ENCODE measurements at places on chromosomes 16 and 17.
A peak's percentile ranks its signal among the peaks of the same experiment; 100 is the strongest.

- no peak for DNase-seq
These were observed 86.2 kb downstream of the CRISPLD2 start for GRCh38 chr16:84905965-84906460.

GRCh38 chr16:27485126-27485525 lies 64.6 kb downstream of the GTF3C1 start:
- no peak for DNase-seq

DNA sequence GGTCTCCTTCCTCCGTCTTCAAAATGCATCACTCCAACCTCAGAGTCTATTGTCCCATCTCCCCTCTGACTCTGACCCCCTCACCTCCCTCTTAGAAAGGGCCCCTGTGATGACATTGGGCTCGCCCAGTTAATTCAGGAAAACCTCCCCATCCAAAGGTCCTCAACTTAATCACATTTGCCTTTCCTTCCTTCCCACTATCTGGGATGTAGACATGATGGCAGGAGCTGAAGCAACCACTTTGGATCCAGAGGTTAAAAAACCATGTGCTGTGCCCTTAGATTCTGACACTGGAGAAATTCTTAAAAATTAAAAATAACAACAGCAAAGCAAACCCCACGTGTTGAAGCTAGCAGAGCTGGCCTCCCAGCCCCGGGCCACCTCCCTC lies 80.2 kb downstream of the ZDHHC7 start:
- no peak for DNase-seq

DNA sequence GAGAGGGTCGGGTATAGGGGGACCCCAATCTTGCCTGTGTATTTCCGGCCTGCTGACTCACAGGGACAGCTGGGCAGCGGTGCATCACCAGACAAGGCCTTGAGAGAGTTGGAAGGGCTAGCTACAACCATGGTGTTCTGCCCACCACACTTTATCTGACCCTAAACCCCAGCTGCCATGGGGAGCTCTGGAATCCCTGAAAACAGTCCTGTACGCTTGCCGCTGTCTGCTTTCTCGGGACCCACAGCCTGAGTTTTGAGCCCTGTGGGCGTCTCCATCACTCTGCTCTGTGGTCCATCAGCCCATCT lies 100.4 kb upstream of the GSE1 start:
- DNase-seq, result no peak

DNA sequence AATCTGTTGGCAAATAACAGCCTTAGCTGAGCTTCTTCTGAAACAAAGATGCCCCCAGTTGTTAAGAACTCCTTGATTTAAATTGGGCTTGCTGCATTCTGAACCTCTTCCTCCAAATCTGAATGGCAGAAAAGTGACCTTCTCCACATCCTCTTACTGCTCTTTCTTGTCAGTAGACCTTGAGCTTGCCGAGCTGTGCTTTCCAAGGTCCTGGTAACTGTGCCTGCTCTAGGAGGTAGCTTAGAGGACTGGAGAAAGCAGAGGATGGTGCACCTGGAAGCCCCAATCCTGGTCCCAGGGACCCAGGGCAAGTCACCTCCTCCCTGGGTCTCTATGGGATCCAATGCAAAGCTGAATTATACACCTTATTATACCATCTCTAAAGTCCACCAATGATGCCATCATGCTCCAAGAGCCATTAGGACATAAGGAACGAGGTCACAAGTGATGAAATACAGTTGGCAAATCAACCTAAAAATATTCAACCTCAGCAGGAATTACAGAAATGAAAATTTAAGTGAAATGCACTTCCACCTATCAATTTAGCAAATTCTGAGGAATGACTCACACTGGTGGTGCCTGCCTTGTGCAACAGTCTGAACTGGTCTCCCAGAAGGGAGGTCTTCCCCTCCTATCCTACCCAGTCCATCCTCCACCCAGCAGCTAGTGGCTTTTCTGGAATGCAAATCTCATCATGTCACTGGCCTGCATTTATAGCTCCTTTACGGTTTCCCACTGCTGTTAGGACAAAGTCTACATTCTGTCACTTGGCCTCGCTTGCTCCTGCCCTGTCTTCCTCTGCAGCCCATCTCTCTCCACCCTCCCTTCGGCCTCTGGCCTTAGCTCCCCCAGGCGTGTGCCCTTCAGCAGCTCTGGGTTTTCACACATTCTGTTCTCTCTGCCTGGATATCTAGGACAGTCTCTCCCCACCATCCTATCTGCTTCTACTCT lies 36.6 kb downstream of the TOM1L2 start:
- no peak for DNase-seq

DNA sequence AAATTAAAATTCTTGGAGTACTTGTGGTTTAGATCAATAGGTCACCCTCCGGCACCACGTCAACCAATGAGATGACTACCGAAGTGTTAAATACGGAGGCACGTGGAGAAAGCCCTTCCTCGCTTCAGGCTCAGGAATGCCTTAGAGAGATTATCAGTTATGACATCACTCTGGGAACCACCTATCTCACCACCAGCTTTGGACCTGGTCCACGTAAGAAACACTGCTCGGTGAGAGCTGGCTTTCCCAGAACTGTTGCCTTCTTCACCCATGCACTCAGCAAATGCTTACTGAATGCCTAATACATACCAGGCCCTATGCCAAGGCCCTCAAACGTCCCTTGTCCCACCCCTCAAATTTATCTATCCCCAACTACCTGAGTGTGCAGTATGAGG lies 71.3 kb downstream of the SMG6 start:
- no peak for DNase-seq

DNA sequence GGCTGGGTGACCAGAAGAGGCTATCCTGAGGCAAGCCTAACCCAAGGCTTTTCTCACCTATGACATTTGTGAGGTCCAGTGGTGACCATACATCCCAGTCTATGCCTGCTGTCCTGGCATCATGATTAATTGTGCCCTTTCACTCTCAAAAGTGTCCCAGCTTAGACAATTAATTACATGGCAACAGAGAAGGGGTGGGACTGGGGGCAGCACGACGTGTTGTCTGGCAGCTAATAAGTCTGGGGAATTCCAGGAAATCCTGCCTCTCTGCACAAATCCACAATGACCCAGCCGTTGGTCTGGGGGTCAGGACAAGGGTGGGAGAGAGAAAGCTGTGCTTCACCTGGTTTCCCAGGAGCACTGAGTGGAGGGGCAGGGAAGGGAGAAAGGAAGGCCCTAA lies 14.0 kb upstream of the MTMR4 start:
- DNase-seq, result no peak

DNA sequence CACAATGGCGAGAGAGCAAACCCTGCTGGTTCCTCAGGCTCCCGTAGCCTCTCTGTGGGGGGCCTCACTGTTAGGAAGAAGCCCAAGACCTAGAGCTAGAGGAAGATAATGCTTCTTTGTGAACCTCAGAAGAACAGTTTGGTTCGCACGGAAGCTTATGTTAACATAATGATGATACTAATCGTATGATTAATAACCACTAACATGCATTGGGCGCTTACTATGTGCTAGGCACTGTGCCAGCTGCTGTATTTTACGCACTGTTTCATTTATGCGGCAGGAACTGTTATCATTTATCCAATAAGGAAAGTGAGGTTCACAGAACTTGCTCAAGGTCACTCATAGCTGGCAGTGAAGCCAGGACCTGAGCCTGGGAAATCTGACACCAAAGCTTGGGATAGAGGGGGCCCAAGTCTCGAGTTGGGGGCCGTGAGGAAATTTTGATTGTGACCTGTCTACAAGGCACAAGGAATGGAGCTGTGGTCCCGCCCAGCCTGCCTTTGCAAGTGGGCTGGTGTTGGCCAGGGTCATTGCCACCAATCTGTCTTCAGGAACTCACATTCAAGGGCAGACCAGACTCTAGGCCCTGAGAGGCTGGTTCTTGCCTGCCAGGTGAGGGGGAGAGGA lies 6.8 kb downstream of the PRCD start:
- DNase-seq, result no peak

GRCh38 chr16:24876231-24876630 lies 30.5 kb downstream of the SLC5A11 start:
- DNase-seq, result no peak

- DNase-seq, result peak; percentile 86
These were observed 17.3 kb downstream of the COTL1 start for GRCh38 chr16:84600343-84601229.

- no peak for DNase-seq
These were observed 92.8 kb downstream of the AMFR start for GRCh38 chr16:56332464-56333079.

DNA sequence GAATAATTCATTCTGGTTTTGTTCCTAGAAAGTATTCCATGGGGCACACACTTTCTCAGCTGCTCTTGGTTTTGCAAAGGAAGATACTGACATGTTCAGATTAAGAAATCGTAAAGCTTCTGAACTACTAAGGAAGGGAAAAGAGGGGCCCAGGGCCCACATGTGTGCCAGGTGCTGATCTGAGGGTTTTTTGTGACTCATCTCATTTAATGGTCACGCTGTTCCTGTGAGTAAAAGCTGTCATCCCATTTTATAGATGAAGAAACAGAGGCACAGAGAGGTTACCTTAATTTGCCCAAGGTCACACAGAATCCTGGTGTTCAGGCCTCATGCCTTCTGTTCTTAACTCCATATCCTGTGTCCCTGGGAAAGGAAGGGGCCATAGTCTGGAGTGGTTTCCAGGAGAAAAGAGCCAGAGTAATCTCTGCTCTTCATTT lies 113.2 kb downstream of the MSI2 start:
- DNase-seq, result peak; percentile 49

- no peak for DNase-seq
These were observed 3.3 kb downstream of the TOX3 start for GRCh38 chr16:52543654-52544053.

GRCh38 chr16:85235991-85236817 lies 123.9 kb upstream of the CIBAR2 start:
- DNase-seq, result no peak

DNA sequence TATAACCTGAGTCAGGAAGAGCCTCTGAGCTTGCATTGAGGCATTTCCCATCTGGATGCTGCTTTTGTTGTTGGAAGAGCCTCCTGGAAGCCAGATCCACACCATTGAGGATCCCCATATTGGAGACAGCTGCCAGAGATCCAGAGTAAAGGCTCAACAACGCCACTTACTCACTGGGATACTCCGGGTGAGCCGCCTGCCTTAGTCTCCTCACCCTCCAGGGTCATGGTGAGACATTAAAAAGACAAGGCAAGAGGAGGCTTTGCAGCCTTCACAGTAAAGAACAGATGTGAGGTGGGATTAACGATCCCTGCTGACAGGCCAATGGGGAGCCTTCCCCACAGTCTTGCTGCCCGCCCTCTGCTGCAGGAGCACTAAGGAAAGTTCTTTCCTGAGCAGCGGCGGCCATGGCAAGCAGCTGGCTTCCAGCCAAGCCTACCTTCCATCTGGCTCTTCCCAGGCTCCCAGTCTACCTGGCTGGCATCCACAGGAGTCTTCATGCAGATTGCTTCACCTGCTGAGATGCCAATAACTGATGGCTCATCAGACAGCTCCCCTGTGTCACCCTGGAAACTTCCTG lies 198.5 kb downstream of the CYLD start:
- no peak for DNase-seq

- peak; percentile 44 for DNase-seq
These were observed 383.2 kb upstream of the CCL2 start for GRCh38 chr17:33871720-33872540.

DNA sequence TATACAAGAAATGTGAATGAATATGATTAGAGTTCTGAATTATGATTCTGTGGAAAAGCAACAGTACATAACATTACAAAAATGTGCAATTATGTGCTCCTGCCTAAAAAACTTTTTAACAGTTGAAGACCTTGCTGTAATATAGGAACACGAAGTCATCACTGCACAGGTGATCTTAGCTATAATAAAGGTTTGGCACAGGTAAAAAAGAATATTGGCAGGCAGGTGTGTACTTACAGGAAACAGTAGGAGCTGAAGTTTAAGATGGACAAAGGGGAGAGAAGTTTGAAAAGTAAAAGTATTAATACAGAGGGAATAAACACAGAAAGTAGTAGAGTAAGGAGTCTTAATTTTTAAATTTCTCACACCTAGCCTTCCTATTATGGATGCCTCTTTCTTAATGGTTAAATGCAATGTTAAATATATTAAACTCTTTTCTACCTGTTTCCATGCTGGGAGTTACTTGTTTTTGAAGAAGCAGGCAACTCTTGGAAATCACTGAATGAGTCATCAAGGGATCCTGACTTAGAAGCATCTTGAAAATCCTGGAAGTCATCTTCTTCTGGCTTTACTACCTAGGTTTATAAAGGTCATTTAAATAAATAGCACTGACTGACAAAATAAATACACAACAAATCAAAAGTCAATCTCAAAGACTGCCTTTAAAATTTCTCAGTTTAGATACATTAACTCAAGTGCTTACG lies 40.7 kb downstream of the SYNRG start:
- no peak for DNase-seq

DNA sequence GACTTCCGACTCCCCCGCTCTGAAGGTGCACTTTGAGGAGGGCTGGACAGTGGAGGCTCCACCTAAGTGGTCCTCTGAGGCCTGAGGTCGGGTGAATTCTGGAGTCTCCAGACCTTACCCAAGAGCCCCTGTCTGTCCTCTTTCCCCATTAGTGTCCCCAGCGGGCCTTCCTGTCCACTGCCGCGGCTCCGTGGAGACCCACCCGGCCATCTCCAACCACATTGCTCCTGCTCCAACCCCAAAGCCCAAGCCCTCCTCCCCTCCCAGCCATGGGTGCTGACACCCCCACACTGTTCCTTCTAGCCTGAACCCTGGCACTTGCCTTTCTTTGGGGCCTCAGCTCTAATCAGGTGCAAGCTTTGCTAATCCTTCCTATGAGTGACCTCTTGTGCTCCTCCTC lies 283.1 kb upstream of the TNRC6C start:
- no peak for DNase-seq

DNA sequence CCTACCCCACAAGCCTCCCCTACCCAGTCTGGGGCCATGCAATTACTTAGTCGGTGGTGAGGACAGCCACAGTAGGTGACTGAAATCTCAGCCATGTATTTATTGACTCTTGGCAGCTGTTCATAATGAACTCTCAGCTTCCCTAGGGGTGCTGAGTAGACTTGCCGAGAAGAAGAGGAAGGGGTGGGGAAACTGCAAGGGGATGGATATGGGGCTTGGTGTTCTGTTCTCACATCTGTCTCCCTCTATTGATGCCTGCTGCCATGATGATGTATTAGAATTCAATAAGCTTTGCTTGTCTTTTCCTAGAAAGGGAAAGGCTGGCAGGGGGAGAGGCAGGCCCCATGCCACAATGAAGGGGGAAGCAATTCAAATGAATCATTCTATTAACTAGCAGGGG lies 112.9 kb downstream of the GP2 start:
- DNase-seq, result no peak

- DNase-seq, result peak; percentile 55
These were observed 1.3 kb downstream of the HGS start for GRCh38 chr17:81685108-81685507.

DNA sequence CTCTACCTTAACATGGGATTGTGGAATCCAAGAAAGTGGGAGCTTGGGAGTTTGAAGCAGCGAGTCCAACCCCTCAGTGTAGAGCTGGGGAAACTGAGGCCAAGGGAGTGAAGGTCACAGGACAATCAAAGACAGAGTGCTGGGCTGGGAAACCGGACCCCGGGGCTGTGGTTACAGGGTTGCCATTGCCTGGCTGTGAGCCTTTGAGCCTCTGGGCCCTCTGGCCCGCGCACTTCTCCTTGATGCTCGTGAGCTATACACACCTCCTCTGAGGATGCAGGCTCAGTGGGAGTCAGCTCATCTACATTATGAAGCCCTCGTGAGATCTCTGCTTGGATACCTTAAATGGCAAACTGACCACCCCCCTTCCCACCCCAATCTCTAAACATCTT lies 2.1 kb downstream of the ABCC3 start:
- DNase-seq, result no peak
